Panc1 (cell line): ENCODE measurements at places on chromosomes 2 and 18. TPM values are rescaled to one million over a fixed set of nuclear protein-coding genes. Genes with fewer than 3 reads are reported as not detected.

DNA sequence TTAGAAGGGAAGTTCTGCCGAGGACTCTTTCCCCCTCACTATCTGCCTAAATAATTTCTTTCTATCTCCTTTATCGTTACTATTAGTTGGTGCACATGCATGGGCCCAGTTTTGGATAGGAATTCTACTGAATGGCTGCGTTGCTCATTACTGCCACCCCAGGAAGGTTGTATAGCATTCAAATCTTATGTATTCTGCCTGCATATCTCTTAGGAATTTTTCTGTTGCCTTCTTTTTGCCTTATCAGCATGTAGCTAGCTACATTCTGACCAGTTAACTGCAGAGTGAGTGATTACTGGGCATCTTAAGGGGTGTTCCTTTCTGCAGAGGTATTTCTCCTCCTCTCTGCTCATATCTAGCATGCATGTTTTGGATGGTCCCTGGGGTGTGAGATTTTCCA is 239.6 kb downstream of the TDRD15 start:
- H3K4me3 ChIP-seq, result no peak overlapping the region
- no peaks in the 10 kb centered on the region for H3K36me3 ChIP-seq
- no peak overlapping the region for H3K27ac ChIP-seq
- DNase-seq, result no peak
- H3K4me1 ChIP-seq, result no peaks in the 10 kb centered on the region

DNA sequence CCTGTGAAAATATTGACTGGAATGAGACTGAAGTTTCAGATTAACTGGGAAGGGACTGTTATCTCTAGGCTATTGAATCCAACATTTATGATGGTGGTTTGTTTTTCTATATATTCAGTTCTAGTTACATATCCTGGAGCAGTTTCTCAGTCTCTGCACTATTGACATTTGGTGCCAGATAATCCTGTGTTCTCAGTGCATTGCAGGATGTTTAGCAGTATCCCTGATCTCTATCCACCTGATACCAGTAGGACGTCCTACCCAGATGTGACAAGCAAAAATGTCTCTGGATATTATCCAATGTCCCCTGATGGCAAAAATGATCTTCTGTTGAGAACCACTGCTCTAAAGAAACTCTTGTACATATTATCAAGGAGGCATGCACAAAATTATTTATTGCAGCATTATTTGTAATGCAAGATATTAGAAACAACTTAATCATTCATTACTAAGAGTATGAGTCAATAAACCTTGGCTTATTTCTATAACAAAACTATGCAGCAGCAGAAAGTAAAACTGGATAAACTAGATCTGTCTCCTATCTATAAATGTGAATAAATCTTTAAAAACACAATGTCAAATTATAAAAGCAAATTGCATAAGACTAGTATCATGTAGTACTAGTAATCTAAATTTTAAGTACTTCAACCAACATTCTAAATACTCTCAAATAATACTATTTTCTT is 369.3 kb upstream of the RND3 start:
- no peak overlapping the region for H3K27ac ChIP-seq
- H3K27me3 ChIP-seq, result no peaks in the 10 kb centered on the region
- H3K36me3 ChIP-seq, result no peaks in the 10 kb centered on the region

The POU3F3 gene
- total RNA-seq, result 0.36 TPM

DNA sequence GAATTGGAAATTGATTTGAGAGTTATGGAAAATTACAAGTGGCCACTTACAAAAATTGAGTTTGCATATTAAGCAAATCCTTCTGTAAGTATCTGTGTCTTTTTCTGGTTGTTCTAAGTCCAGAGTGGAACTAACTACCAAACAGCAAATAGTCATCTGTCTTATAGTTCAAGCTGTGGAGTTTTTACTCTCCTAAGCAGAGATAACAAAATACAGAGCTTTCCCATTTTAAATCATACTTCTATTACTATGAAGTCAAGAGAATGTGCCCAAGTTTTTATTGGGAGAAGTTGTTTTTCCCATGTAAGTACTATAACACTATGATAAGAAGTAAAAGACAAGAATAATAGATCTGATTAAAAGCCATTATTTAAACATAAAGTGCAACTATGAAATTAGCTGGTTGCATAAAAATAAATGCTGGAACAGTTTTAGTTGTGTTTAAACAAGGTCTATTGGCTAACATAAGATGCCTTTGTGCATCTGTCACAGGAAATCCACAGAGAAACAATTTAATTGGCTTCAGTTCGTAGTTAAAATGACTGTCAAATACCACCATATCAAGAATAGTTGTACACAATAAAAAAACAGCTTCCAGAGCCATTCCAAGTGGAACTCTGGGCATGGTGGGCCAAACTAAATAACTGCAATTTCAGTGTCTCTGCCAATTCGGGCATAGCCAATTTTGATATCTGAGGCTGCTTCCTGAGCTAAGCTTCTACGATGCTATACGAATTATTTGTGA is 1467.4 kb upstream of the NXPH2 start:
- H3K4me1 ChIP-seq, result no peaks in the 10 kb centered on the region
- DNase-seq, result no peak
- H3K27ac ChIP-seq, result no peak overlapping the region
- no peak overlapping the region for H3K4me3 ChIP-seq

The C2orf15 gene
- total RNA-seq, result 1.5 TPM

- H3K4me1 ChIP-seq, result no peaks in the 10 kb centered on the region
- 0 out of 2 replicates have a peak overlapping the region, but pooled peaks have one; percentile 12 for H3K27ac ChIP-seq
- H3K4me3 ChIP-seq, result no peak overlapping the region
- DNase-seq, result no peak
Measured at GRCh38 chr18:58618822-58619595, 9.9 kb downstream of the ALPK2 start.

GRCh38 chr2:102262216-102263129 is 48.9 kb upstream of the IL1RL1 start:
- no peak for DNase-seq
- no peak overlapping the region for H3K27ac ChIP-seq
- no peaks in the 10 kb centered on the region; the same call in 1 of the 2 replicates for H3K27me3 ChIP-seq

- no peak for DNase-seq
- no peaks in the 10 kb centered on the region for H3K36me3 ChIP-seq
- H3K4me1 ChIP-seq, result no peaks in the 10 kb centered on the region
- H3K27ac ChIP-seq, result no peak overlapping the region
- H3K4me3 ChIP-seq, result no peak overlapping the region
Measured at GRCh38 chr2:202743613-202744012, 108.8 kb downstream of the FAM117B start.

- no peak overlapping the region for H3K4me3 ChIP-seq
- DNase-seq, result no peak
- no peaks in the 10 kb centered on the region for H3K4me1 ChIP-seq
- H3K36me3 ChIP-seq, result no peaks in the 10 kb centered on the region
Measured at GRCh38 chr18:5668087-5668715, 124.4 kb upstream of the EPB41L3 start.

GRCh38 chr2:42922790-42923579 is 130.6 kb upstream of the HAAO start:
- H3K4me1 ChIP-seq, result peaks cover 3% of the 10 kb centered on the region; the same call in 1 of the 2 replicates
- H3K27me3 ChIP-seq, result no peaks in the 10 kb centered on the region
- H3K4me3 ChIP-seq, result no peak overlapping the region
- DNase-seq, result no peak
- no peaks in the 10 kb centered on the region for H3K36me3 ChIP-seq

GRCh38 chr18:57859314-57859713 is 56.2 kb upstream of the ATP8B1 start:
- no peaks in the 10 kb centered on the region for H3K27me3 ChIP-seq
- no peak for DNase-seq
- H3K4me3 ChIP-seq, result no peak overlapping the region
- H3K27ac ChIP-seq, result no peak overlapping the region
- no peaks in the 10 kb centered on the region for H3K4me1 ChIP-seq

The ANKRD30B gene
- not detected for total RNA-seq

GRCh38 chr2:214378455-214379103 is 32.3 kb upstream of the VWC2L start:
- no peaks in the 10 kb centered on the region for H3K36me3 ChIP-seq
- no peak overlapping the region for H3K27ac ChIP-seq
- H3K27me3 ChIP-seq, result no peaks in the 10 kb centered on the region
- DNase-seq, result no peak

DNA sequence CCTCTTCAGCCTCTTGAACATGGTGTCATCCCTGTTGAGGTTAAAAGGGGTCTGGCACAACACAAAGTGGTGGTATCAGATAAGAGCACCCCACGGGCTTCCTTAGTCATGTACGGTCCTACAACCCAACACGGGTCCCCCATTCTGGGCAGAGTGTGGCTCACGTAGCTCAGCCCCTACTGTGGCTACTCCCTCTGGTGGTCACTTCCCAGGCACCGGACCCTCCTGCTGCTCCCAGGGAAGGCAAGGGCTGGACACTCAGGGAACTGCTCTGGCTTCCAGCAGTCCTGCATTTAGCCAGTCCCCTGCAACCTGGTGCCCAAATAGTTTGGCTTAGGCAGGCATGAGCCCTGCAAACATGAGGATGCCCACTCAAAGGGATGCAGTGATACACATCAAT is 58.6 kb downstream of the GALNT14 start:
- H3K27me3 ChIP-seq, result peaks cover 2% of the 10 kb centered on the region; the same call in 1 of the 2 replicates
- no peak overlapping the region for H3K4me3 ChIP-seq
- no peaks in the 10 kb centered on the region for H3K4me1 ChIP-seq
- DNase-seq, result no peak
- H3K36me3 ChIP-seq, result no peaks in the 10 kb centered on the region

DNA sequence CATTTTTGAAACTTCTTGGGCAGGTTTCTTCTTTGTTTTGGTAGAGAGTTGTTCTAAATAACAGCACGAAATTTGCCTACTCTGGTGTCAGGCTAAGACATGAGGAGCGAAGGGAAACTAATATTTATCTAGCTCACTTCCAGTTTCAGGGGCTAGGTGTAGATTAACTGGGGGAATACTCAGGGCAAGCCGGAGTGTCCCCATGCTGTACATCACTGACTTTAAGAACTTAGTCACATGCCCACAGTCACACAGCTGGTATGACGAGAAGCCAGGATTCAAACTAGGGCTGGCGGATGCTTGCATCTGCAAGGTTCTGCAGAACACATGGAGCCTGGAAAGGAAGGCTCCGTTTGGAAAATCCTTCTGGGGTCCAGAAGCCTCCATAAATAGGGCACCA is 133.3 kb downstream of the ALPK2 start:
- no peaks in the 10 kb centered on the region for H3K36me3 ChIP-seq
- no peaks in the 10 kb centered on the region for H3K4me1 ChIP-seq
- H3K27me3 ChIP-seq, result no peaks in the 10 kb centered on the region
- DNase-seq, result no peak
- no peak overlapping the region for H3K27ac ChIP-seq

DNA sequence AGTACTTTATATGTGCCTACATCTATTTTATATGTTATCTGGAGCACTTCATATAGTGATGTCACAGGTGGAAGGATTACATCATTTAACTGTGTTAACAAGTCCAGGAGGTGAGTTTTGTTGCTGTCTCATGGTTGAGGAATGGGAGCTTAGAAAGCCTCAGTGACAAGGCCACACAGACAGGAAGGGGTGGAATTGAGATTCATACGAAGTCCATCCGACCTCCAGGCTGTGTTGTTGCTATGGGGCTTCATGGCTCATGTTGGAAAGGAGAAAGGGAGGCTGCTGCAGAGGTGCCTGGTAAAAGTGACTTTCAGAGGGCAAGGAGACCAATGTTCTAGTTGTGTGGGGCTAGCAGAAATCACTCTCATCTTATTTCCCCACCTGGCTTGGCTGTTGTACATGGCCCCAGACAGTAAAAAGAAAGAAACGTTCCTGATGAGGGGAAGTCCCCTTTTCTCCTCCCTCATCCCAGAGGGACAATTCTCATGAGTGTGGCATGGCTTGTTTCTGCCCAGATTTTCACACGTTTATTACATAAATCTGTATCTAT is 31.0 kb upstream of the GREB1 start:
- H3K27ac ChIP-seq, result no peak overlapping the region
- 0 out of 2 replicates have a peak, but pooled peaks cover 3% of the 10 kb centered on the region for H3K4me1 ChIP-seq
- no peak overlapping the region for H3K4me3 ChIP-seq

The FOXD4L1 gene
- total RNA-seq, result not detected

The ANTXR1 gene
- total RNA-seq, result 132 TPM

DNA sequence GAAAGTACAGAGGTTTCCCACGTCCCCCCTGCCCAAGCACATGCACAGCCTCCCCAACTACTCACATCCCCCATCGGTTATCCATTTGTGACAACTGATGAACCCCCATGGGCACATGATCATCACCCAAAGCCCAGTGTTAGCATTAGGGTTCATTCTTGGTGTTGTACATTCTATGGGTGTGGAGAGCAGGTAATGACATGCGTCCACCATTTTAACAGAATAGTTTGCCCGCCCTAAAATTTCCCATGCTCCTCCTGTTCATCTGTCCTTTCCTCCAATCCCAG is 74.3 kb downstream of the LONRF2 start:
- H3K36me3 ChIP-seq, result no peaks in the 10 kb centered on the region
- H3K4me3 ChIP-seq, result no peak overlapping the region
- no peak overlapping the region for H3K27ac ChIP-seq
- no peak for DNase-seq
- H3K4me1 ChIP-seq, result no peaks in the 10 kb centered on the region
- H3K27me3 ChIP-seq, result 0 out of 2 replicates have a peak, but pooled peaks cover 2% of the 10 kb centered on the region

- no peaks in the 10 kb centered on the region for H3K36me3 ChIP-seq
- no peak overlapping the region for H3K27ac ChIP-seq
- H3K4me1 ChIP-seq, result no peaks in the 10 kb centered on the region
- no peak overlapping the region for H3K4me3 ChIP-seq
- no peak for DNase-seq
- no peaks in the 10 kb centered on the region for H3K27me3 ChIP-seq
Measured at GRCh38 chr18:70645971-70646370, 357.1 kb downstream of the SOCS6 start.

The UGT1A10 gene
- not detected for total RNA-seq

DNA sequence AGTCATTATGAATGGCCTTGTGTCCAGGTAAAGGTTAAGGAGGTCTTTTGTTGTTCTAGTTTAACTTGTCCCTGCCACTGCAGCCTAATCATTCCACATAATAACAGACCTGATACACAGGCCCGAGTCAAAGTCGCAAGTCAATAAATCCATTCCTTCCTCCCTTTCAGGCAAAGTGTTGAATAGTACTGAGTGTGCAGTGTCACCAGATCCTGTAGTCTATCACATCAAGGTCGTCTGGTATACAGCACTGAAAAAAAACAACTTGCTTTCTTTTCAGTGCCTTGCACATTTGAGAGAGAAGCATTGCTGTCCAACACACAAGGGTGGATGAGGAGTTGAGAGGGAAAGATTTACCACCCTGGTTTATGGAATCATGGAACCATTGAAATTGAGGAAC is 606.2 kb downstream of the BCL11A start:
- DNase-seq, result no peak
- no peak overlapping the region for H3K27ac ChIP-seq
- H3K36me3 ChIP-seq, result no peaks in the 10 kb centered on the region
- H3K4me1 ChIP-seq, result no peaks in the 10 kb centered on the region
- no peaks in the 10 kb centered on the region for H3K27me3 ChIP-seq

The APCDD1 gene
- total RNA-seq, result 0.36 TPM

DNA sequence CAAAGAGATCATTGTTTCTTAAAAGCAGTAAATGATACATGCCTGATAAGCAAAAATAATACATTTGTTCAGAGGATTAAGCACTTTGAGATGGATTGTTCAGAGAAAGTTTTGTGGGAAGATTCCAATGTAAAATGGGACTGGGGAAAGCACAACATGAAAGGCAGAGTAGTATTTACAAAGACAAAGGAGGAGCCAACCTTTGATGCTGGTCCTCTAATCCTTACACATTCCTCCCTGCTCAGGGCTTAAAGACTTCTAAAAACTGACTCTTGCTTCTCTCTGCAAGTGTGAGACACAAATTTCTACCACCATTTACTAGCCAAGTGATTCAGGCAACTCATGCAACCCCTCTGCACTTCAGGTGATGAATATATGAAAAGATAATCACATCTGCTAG is 47.2 kb upstream of the REG3G start:
- H3K27ac ChIP-seq, result no peak overlapping the region
- H3K36me3 ChIP-seq, result no peaks in the 10 kb centered on the region
- H3K27me3 ChIP-seq, result 0 out of 2 replicates have a peak, but pooled peaks cover 5% of the 10 kb centered on the region
- no peak for DNase-seq
- no peaks in the 10 kb centered on the region for H3K4me1 ChIP-seq
